Fibroblast of the aortic adventitia (primary cell): ENCODE measurements at places on chromosomes 6 and 20.
A peak's percentile ranks its signal among the peaks of the same experiment; 100 is the strongest.

DNA sequence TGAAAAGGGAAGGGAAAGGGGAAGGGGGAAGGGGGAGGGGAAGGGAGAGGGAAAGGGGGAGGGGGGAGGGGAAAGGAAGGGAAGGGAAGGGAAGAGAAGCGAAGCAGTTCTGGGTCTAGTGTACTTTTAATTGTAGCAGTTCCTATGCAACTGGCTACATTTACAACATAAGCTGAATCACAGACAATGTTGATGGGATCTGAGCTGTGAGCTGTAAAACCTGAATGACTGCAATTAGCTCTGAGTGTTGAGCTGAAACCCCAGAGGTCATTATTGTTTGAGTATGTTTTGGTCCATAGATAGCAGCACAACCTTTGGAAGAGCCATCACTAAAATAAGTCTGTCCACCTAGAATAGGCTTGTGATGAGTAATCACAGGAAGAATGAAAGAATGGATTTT is 7.2 kb upstream of the ABHD12 start:
- no peak for DNase-seq

GRCh38 chr6:163291622-163292021 is 122.9 kb upstream of the QKI start:
- DNase-seq, result no peak

- DNase-seq, result no peak
These were observed 45.7 kb downstream of the PREX1 start for GRCh38 chr20:48782053-48782452.

DNA sequence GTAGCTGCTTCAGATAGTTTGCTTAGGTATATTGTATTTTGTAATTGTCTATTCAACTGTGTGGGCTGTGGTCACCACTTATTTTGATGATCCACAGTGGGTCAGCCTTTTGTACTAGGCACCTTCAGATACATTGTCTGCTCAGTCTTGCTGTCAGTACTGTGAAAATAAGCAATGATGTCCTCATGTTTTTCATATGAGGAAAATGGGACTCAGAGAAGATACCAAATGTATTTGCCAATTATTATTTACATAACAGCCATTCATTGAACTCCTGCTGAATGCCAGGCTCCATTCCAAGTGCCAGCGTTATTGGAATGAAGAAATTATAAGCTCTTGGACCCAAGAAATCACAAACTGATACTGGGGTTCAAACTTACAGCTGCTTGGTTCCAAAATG is 28.6 kb downstream of the MAPK14 start:
- no peak for DNase-seq

DNA sequence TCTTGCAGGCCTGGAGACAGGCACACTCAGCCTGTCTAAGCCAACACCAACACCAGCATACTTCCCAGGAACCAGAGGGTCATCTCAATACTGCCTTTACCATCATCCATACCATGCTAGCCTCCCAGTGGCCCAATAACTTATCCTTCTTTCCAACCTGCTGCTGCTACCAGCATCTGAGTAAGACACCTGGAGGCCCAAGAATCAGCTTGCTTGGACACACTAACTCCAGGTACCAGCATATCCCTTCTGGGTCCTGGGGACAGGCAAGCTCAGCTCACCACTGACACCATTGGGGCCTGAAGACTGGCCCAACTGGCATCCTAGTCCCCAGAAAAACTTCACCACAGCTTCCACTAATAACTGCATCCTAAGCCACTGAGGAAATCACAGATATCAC is 205.3 kb downstream of the CD109 start:
- DNase-seq, result no peak

GRCh38 chr20:16258766-16259165 is 314.5 kb downstream of the KIF16B start:
- no peak for DNase-seq

DNA sequence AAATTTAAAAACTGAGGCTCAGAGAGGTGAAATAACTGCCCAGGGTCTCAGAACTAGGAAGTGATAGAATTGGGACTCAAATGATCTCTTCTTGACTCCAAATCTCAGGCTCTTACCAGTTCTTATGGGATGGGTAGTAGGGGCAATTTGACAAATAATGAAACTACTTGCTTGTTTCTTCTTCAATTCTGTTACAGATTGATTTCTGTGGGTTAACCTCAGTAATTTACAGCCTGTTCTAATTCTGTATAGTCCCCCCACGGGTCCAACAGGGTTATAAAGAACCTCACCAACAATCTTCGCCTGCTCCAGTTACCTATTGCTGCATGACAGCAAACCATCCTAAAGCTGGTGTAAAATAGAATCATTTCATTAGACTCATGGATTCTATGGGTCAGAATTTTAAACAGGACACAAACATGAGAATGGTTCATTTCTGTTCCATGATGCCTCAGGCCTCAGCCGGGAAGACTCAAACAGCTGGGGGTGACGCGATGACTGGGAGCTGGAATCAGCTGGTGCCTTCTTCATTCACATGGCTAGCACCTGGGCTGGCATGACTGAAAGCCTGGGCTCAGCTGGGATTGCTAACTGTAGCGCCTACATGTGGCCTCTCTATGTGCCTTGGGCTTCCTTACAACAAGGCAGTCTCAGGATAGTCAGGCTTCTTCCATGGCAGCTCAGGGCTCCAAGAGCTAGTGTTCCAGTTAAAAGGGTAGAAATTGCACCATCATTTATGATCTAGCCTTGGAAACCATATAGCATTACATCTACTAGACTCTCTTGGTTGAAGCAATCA is 6.6 kb upstream of the WFDC2 start:
- DNase-seq, result no peak

DNA sequence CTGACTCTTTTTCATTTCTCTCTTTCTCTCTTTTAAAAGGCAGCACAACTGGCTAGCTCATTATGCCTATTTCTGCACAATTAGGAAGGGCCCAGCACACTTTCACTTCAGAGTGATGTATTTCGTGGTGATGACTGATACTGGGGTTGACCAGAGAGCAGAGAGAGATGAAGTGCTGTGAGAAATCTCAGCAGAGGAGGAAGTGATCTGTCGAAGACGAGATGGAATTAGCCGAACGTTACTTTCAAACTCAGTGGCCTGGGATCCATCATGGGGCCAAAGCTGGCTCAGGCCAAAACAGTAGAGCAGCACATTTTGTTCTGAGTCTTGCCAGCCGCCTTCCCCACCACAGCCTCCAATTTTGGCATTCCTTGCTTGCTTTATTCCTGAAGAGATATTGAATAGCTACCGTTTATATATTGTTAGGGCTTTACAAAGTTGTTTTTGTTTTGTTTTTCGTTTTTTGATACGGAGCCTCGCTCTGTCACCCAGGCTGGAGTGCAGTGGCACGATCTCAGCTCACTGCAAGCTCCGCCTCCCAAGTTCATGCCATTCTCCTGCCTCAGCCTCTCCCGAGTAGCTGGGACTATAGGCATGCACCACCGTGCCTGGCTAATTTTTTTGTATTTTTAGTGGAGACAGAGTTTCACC is 213.2 kb upstream of the ECI2 start:
- DNase-seq, result peak; percentile 22

GRCh38 chr6:47654255-47654654 is 44.1 kb upstream of the ADGRF4 start:
- DNase-seq, result peak; percentile 14

DNA sequence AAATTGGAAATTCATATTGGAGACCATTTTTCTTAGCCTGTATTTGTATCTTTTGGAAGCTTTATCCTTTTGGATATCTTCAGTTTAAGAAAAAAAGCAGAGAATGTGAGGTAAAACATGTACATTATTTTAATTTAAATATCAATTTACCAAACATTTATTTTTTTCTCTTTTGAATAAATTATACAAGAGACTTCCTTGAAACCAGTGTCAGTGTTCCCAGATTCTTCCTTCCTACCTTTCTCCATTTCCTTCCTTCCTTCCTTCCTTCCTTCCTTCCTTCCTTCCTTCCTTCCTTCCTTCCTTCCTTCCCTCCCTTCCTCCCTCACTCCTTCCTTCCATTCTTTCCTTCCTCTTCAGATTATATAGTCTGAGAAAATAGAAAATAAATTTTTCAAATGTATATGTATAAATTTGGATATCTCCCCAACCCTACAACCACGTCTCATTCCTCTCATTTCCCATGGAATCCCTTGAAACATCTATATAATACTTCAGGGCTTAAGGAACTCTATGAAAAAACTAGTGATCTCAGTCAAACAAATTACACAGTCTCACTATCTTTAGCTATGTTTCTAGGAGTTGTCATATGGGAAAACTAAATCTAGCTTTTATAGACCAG is 528.4 kb downstream of the GRIK2 start:
- DNase-seq, result no peak

GRCh38 chr6:13593720-13594119 is 19.3 kb downstream of the SIRT5 start:
- peak; percentile 65 for DNase-seq

GRCh38 chr6:160430203-160430602 is 82.0 kb downstream of the SLC22A3 start:
- peak; percentile 33 for DNase-seq

DNA sequence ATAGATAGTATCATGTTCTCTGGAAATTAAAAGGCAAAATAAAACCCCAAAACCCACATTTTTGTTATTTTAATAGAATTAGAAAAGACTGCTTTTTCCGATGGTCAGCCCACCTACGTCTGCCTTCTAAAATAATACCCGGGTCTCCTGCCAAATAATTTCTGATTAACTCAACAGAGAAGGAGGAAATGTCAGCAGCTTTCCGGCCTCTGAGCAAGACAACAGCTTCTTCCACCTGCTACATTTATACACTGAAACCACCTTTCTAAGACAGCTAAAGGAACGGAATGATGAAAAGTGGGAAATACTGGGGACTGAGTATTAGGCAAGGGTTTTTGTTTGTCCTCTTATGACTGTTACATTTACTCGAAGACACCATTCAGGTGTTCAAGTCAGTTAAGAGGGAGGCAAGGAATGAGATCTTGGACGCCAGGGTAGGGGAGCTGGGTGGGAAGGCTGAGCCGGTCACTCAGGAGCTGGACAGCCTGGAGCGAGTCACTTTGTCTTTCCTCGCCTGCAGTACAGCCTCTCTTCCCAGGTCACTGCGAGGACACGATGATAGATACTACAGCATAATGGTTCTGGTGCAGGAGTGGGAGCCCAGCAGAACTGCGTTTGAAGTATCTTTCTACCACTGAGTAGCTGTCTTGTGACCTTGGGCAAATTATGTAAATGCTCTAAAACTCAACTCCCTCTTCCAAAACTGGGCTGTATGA is 96.3 kb upstream of the QKI start:
- DNase-seq, result no peak

- DNase-seq, result no peak
These were observed 8.6 kb downstream of the MAP3K5 start for GRCh38 chr6:136783495-136784270.

- DNase-seq, result peak; percentile 25
These were observed 28.5 kb upstream of the KIF6 start for GRCh38 chr6:39753725-39754045.

DNA sequence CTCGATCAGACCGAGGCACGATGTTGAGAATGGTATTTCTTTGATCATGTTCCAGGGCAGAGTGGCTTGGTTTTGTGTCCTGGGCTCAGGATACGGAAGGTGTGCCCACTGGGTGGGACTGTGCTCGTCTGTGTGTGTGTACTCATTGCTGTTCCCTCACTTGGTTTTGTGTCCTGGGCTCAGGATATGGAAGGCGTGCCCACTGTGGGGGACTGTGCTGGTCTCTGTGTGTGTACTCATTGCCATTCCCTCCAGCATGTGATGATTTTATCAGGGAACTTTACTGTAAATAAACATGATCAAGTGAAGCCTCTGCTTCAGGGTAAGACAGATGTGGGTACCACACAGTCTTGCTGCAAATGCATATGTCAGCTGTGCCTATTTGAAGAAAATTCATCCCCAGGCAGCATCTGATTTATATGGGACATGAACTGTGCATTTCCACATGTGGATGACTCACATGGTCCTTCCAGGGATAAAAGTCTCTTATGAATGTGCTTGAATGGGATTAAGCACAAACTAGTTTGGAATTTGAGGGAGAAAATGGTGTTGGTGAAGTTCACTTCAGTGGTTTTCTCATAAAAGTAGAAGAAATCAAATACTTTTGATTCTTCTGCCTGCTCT is 274.3 kb downstream of the QKI start:
- no peak for DNase-seq

DNA sequence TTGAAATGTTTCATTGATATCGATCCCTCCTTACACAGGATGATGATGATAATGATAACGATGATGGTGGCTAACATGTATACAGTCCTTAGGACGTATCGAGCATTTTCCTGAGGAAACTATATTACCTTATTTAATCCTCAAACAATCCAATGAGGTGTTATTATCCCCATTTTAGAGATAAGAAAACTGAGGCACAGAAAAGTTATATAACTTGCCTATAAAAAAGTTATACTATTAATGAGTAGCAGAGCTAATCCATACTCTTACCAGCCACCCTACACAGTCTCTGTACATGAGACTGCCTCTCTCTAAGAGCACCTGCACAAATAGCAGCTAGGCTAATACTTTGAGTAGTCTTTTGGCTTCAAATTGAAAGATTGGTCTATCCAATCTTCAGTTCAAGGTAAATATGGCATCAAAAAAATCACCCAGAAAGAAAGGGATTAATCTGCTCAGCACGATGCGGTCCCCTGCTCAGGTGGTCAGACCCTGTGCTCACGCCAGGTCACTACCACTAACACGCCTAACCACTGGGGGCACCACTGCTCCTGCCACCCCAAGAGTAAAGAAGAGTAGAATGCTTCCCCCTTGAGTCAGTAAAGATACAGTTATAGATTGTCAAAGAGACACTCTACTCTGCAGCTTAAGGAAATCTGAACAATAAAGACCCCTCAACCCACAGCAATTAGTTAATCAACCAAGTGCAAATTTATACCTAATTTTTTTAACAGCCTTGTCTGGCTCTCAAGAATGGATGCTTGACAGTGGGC is 15.0 kb downstream of the GABBR1 start:
- no peak for DNase-seq

- no peak for DNase-seq
These were observed 19.5 kb upstream of the PAX1 start for GRCh38 chr20:21685981-21686380.

DNA sequence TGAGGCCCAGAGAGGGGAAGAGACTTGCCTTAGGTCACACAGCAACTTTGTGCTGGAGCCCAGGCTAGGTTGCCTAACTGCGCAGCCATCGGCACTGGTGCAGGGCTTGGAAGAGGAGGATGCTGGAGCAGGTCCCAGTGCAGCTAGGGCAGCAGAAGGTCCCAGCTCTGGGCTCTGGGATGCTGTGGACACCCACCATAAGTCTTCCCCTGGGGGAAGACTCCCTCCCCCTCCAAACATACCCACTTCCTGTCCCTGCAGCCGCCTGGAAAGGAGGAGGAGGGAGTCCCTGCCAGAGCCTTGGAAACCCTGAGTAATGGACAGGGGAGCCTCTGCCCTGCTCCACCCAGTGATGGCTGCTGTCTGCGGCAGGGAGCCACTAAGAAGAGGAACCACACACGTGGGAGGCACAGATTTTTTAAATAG is 93.6 kb downstream of the NCR2 start:
- DNase-seq, result peak; percentile 16

- peak; percentile 85 for DNase-seq
These were observed 42.4 kb upstream of the GNRH2 start for GRCh38 chr20:3000852-3001523.

GRCh38 chr6:142653710-142654420 is 291.1 kb downstream of the HIVEP2 start:
- no peak for DNase-seq
